ENCODE measurements at places on chromosomes 16 and 17.

GRCh38 chr17:82900741-82901140 lies 60.9 kb upstream of the ZNF750 start:
- no peak for DNase-seq

DNA sequence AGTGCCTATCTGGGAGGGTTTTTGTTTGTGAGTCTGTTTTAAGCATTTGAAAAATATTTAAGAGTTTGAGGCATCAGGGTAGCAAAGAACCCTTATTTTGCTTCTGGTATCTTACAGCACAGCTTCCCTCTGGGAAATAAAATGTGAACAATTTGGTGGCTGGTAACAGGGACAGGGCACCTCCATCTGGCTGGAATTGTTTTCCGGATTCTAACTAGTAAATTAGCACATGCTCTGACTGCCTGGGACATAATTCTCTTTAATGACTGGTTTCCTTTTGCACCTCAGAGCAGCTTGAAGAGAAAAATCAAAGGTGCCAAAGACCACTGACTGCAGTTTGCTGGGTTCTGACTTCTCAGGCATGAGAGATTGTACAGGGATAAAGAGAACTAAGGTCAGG lies 469.1 kb downstream of the GRIN2A start:
- no peak for DNase-seq

GRCh38 chr16:87528690-87529579 lies 36.1 kb upstream of the ZCCHC14 start:
- DNase-seq = no peak

DNA sequence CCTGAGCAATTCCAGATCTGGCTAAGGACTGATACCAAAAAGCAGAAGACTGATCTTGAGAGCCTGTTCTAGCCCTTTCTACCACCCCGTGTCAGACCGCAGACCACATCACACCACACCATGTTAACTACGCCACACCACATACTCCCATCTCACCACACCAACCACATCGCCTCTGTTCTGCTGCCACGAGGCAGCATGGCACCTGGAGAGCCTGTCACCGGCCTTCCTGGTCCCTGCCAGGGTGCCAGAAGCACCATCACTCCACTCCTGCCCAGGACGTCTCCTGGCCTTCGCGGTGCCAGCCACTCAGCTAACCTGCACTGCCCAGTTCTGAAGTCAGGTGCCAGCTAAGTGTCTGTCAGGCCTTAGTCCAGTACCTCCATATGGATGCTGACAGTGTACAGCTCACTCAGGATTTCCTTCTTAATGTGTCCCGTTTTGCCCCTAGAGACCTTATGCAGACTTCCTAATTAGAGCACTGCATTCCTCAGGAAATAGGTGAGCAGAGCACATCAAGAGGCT lies 37.2 kb upstream of the BCAR1 start:
- no peak for DNase-seq

GRCh38 chr16:87765473-87765775 lies 362 bp downstream of the KLHDC4 start:
- DNase-seq = no peak

DNA sequence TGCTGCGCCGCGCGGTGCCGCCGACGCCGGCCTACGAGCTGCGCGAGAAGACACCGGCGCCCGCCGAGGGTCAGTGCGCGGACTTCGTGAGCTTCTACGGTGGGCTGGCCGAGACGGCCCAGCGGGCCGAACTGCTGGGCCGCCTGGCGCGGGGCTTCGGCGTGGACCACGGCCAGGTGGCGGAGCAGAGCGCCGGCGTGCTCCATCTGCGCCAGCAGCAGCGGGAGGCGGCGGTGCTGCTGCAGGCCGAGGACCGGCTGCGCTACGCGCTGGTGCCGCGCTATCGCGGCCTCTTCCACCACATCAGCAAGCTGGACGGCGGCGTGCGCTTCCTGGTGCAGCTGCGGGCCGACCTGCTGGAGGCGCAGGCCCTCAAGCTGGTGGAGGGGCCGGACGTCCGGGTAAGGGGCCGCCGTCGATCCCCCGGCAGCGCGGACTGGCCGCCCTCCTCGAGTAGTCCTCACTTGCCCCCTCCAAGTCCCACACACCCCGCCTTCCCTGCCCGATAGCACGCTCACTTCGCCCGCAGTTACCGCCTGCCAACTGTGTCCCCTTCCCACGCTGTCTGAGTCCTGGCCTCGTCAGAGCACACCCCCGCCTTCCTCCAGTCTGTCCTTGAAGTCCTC lies 470 bp downstream of the MLYCD start:
- DNase-seq = peak; percentile 77

GRCh38 chr17:10107316-10108165 lies 90.9 kb downstream of the GAS7 start:
- no peak for DNase-seq

Data from left forelimb (tissue), 1 donor.